CD4-positive, alpha-beta T cell treated with Interleukin-21 for 1 hour (primary cell): ENCODE measurements at places on chromosomes 5 and 9.

DNA sequence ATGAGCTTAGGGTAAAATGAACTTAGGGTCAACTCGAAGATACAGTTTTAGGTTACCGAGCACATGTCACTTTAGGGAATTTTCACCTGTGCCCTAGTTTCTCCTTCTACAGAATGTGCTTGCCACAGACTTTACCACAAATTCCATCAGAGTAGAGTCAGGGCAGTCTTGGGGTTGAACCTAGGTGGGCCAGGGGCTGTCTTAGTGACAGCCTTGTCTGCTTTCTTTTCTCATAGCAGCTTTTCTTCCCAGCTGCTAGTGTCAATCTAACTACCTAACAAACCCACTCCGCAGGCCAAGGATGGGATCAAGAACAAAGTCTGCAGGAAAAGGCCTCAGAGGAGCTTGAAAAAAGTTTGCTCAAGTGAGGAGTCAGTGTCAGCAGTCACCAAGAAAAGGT is 458.1 kb upstream of the CDH18 start:
- no peak for DNase-seq

GRCh38 chr9:98128316-98128715 is 9.3 kb upstream of the TRIM14 start:
- DNase-seq, result no peak

DNA sequence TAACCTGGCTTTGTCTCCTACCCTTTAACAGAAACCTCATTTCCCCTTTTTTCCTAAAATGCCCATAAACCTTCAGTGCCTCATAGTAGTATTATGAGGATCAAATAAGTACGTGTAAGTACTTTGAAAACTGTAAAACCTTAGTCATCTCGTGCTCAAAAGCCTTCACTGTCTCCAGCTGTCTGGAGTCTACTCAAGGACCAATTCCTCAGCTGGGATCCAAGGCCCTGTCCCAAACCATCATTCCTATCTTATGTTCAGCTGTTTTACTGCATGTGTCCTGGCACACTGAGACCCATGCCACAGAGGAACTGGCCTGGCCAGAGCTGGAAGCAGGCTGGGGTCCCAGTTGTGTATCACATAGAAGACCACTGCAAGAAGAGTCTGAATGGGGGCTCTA is 15.9 kb downstream of the ADAMTSL1 start:
- no peak for DNase-seq

DNA sequence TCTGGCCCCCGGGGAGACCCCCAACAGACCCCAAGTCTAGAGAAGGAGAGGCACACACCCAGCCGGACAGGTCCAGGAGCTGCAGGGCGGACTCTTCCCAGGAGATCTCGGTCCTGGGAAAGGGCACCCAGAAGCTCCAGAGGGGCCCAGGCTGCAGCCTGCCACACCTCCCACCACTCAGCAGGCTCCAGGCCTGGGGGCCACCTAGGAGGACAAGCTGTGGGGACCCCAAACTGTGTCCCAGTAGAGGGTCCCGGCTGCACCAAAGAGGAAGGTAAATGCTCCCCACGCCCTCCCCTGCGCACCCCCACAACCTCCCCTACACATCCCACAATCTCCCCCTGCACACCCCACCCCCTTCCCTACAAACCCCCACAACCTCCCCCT is 48.5 kb downstream of the PLEKHG4B start:
- no peak for DNase-seq

GRCh38 chr9:109441296-109441695 is 56.8 kb downstream of the PTPN3 start:
- DNase-seq, result no peak

- no peak for DNase-seq
Measured at GRCh38 chr5:44443172-44443571, 54.0 kb upstream of the FGF10 start.

- DNase-seq, result no peak
Measured at GRCh38 chr5:63963080-63963735, 963 bp upstream of the HTR1A start.

DNA sequence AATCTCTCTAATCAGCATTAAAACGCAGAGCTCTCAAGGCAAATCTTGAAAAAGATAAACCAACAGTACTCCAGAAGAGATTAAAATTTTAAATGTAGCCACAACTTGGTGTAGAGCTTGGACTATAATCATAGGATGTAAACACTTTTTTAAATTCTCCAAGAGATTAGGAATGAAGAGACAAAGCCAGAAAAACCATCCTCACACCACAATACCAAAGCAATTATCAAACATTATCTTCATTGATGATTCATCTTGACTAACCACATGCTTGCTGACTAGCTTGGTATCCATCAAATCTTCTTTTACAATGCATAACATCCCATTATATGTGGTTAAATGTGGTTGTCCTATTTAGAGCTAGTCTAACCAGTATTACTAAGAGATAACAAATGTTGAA is 815.1 kb downstream of the TLE1 start:
- DNase-seq, result no peak

DNA sequence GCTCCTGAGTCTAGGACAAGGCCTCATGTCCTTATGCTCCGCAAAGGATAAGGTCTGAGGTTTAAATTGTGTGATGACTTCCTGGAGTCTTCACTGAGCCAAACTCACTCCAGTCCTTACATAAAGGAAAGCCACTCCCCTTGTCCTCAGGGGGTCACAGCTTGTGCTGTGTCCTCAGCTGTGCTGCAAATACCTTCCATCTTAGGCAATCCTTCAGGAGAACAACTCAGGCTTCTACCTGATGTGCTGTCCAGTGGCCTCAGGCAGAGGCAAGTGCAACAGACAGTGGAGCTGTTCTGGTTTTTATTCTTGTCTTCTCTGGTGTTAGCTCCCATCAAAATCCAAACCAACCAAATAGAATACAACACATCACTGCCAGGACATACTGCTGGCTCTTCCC is 151.5 kb downstream of the TAF11L14 start:
- no peak for DNase-seq

DNA sequence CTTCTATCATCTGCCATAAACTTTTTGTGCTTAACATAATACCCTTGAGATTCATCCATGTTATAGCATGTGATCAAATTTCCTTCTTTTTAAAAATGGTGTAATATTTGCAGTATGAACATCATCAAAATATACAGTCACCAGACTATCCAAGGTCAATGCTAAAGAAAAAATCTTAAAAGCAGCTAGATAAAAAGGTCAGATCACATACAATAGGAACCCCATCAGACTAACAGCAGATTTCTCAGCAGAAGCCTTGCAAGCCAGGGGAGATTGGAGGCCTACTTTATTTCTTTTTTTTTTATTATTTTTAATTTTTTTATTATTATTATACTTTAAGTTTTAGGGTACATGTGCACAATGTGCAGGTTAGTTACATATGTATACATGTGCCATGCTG is 37.2 kb downstream of the FAM170A start:
- DNase-seq, result no peak
